Caco-2 (cell line): ENCODE measurements at places on chromosomes 11 and 22. TPM values are rescaled to one million over a fixed set of nuclear protein-coding genes. Genes with fewer than 3 reads are reported as not detected.

The SPINDOC gene
- total RNA-seq = 71.2 and 72.1 TPM in 2 replicates

DNA sequence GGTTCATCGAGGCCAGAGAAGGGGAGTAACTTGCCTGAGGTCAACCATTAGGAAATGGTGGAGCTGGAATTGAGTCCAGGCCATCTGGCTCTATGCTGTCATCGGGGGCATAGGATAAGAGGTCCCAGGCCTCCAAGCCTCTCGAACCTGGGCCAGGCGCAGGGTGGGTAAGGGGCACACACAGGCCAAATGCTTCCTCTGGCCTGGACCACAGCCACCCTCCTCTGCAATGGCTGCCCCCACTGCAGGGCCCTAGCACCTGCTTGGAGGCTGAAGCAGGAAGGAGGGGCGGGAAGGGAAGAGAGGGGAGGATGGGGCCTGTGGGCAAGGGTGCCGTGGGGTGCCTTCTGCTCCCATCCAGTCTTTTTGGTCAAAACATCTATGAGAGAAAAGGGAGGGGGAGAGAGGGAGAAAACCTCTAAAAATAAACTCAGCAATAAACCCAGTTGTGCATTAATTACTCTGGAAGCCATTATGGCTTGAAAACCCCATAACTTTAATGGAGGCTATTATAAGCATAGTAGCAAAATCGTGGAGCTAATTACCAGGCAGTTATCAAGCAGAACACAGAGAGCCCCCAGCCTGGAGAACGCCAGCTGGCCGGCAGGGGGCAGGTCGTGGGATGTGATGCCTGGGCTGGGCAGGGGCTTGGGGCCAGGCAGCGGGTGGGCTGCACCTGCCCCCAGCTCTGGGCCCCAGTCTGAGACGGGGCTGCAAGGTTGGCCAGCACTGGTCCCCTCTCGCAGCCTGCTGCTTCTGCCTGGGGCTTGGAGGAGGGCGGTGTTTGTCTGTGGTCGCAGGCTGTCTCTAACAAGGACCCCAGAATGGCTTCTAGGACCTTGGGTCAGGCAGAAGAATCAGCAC is 21.1 kb downstream of the B3GAT1 start:
- H3K36me3 ChIP-seq = no peaks in the 10 kb centered on the region
- H3K4me3 ChIP-seq = no peak overlapping the region
- no peaks in the 10 kb centered on the region; the same call in 1 of the 2 replicates for H3K27me3 ChIP-seq
- H3K4me1 ChIP-seq = no peaks in the 10 kb centered on the region
- no peak for DNase-seq
- no peak overlapping the region for H3K27ac ChIP-seq

GRCh38 chr22:44572414-44573207 is 74.6 kb upstream of the RTL6 start:
- H3K36me3 ChIP-seq = no peaks in the 10 kb centered on the region
- no peak overlapping the region for H3K4me3 ChIP-seq
- no peak for DNase-seq
- H3K27me3 ChIP-seq = peaks cover 2% of the 10 kb centered on the region; the same call in 1 of the 2 replicates
- no peaks in the 10 kb centered on the region for H3K4me1 ChIP-seq
- no peak overlapping the region for H3K27ac ChIP-seq

DNA sequence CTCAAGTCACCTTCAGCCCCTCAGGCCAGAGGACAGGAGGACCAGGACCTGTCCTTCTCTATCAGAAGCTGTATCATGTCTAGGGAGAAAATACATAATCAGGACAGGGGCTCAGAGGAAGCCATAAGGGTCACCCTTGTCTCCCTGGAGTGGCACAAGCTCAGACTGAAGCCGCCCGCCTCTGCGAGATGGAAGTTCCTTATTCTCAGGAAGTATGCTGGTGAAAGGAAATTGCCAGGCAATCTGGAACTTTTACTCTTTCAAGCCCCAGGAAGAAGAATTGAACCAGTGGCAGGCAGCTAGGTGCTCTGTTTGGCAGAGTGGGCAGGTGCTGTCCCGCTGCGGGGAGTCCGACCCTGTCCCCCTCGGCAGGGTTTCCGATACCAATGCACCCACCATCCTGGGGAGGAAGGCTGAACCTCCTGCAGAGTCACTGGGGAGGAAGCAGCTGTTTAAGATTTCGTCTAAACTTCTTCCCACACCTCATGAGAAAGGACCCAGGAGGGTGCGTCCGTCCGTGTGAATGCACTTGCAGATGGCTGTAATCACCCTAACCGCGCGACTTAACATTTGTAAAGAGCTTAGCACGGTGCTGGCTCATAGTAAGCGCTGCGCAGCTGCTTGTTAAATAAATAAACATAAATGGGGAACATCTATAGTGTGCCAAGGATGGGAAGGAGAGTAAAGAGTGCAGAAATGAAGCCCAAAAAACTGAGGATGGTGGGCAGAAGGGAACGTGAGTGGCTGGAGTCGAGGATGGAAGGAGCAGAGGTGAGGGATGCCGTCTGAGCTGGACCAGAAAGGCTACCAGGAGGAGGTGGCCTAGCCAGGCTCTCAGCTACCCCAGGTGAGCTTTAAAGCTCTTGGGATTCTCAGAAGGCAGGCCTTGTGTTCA is 5.0 kb upstream of the ANO1 start:
- H3K36me3 ChIP-seq = no peaks in the 10 kb centered on the region
- peaks cover 1% of the 10 kb centered on the region; the same call in 1 of the 2 replicates for H3K27me3 ChIP-seq
- no peak overlapping the region for H3K4me3 ChIP-seq
- DNase-seq = peak; percentile 27

The DBX1 gene
- total RNA-seq = not detected in 2 replicates

GRCh38 chr11:46315033-46315738 is 32.1 kb upstream of the DGKZ start:
- H3K36me3 ChIP-seq = peaks cover 4% of the 10 kb centered on the region
- no peaks in the 10 kb centered on the region for H3K27me3 ChIP-seq
- no peaks in the 10 kb centered on the region for H3K4me1 ChIP-seq
- DNase-seq = peak; percentile 87
- no peak overlapping the region for H3K4me3 ChIP-seq
- H3K27ac ChIP-seq = peak overlapping the region; percentile 14

GRCh38 chr11:75826461-75827230 is 11.6 kb downstream of the UVRAG start:
- H3K27me3 ChIP-seq = no peaks in the 10 kb centered on the region
- peak overlapping the region; percentile 19 for H3K27ac ChIP-seq

DNA sequence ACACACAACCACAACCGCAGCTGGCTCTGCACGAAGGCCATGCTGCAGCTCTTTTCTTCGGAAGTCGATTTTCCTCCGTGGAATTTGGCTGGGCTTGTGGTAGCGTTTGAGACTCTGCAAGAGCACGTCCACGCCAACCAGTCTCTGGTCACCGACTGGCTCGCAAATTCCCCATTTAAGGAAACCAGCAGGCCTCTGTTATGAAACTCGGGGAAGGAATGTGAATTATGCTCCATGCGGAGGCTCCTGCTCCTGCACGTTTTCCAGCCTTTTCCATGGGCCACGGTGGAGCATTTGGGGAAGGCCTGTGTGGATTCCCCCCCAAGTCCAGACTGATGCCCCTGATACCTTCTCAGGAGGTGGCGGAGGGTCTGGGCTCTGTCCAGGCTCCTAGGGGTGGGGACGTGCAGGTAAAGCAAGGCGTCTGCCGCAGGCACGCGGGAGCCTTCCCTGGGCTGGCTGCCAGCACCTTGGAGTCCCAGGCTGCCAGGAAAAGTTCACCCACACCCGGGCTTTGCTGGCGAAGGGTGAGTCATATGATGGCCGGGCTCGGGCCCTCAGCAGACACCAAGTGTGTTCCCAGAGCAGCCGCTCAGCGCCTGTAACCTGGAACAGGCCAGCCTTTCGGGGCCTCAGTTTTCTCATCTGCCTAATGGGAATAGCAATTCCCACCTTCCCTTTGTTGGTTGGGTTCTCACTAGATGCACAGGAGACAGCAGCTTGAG is 41.9 kb downstream of the LRP5 start:
- no peaks in the 10 kb centered on the region for H3K27me3 ChIP-seq
- peaks cover 20% of the 10 kb centered on the region for H3K36me3 ChIP-seq
- H3K4me1 ChIP-seq = peaks cover 13% of the 10 kb centered on the region
- H3K4me3 ChIP-seq = no peak overlapping the region

GRCh38 chr11:19768815-19769214 is 56.2 kb downstream of the NAV2 start:
- H3K27ac ChIP-seq = no peak overlapping the region
- H3K36me3 ChIP-seq = no peaks in the 10 kb centered on the region
- no peak for DNase-seq
- peaks cover 14% of the 10 kb centered on the region for H3K4me1 ChIP-seq
- H3K4me3 ChIP-seq = no peak overlapping the region

The MPZL3 gene
- total RNA-seq = 29.6 and 31.8 TPM in 2 replicates

DNA sequence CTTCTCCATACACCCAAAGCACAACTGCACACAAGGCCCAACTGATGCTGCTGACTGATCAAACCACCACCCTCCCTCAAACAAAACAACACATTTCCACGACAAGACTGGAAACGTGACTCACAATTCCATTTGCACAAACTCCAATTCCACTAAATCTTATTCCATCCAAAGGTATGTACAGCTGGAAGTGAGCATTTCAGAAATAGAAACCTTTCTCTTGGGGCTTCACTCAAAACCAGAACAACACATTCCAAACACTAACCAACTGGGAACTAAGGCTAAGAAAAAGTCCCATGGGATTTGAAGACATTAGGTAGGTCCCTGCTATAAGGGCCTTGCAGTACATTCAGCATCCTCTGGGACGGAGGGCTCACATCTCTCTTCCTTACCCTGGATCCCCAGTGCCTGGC is 19.6 kb downstream of the MORC2 start:
- no peak for DNase-seq
- no peak overlapping the region for H3K4me3 ChIP-seq
- H3K36me3 ChIP-seq = peaks cover 12% of the 10 kb centered on the region
- H3K27ac ChIP-seq = no peak overlapping the region

- no peak overlapping the region for H3K27ac ChIP-seq
- no peak overlapping the region for H3K4me3 ChIP-seq
- no peaks in the 10 kb centered on the region for H3K4me1 ChIP-seq
- DNase-seq = no peak
These were observed 139.3 kb downstream of the ST3GAL4 start for GRCh38 chr11:126494831-126495230.

The LGALS1 gene
- total RNA-seq = 3.2 and 4.8 TPM in 2 replicates

The P2RY2 gene
- 10.4 and 11.4 TPM in 2 replicates for total RNA-seq
